ENCODE measurements at places on chromosomes 6 and 20. TPM values are rescaled to one million over a fixed set of nuclear protein-coding genes. Genes with fewer than 3 reads are reported as not detected.

GRCh38 chr20:3901028-3901705 lies 12.0 kb downstream of the PANK2 start:
- no peak for DNase-seq

GRCh38 chr6:113634352-113635163 lies 222.6 kb upstream of the MARCKS start:
- no peak for DNase-seq

DNA sequence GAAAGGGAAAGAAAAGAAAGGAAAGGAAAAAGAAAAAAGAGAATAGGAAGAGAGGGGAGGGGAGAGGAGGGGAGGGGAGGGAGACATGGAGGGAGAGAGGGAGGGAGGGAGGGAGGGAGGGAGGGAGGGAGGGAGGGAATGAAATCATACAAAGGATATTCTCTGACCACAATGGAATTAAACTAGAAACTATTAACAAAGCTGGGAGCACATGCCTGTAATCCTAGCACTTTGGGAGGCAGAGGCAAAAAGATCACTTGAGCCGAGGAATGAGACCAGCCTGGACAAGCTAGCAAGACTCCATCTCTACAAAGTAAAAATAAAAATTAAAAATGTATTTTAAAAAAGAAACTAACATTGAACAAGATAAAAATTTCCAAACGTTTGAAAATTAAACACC lies 62.8 kb downstream of the ILRUN start:
- no peak for DNase-seq

GRCh38 chr20:62952373-62952967 lies at the start of gene SLC17A9:
TSS of gene SLC17A9 (plus strand) at chr20:62952709. CDS start at chr20:62952831, 122 bp downstream.
- no peak for DNase-seq

DNA sequence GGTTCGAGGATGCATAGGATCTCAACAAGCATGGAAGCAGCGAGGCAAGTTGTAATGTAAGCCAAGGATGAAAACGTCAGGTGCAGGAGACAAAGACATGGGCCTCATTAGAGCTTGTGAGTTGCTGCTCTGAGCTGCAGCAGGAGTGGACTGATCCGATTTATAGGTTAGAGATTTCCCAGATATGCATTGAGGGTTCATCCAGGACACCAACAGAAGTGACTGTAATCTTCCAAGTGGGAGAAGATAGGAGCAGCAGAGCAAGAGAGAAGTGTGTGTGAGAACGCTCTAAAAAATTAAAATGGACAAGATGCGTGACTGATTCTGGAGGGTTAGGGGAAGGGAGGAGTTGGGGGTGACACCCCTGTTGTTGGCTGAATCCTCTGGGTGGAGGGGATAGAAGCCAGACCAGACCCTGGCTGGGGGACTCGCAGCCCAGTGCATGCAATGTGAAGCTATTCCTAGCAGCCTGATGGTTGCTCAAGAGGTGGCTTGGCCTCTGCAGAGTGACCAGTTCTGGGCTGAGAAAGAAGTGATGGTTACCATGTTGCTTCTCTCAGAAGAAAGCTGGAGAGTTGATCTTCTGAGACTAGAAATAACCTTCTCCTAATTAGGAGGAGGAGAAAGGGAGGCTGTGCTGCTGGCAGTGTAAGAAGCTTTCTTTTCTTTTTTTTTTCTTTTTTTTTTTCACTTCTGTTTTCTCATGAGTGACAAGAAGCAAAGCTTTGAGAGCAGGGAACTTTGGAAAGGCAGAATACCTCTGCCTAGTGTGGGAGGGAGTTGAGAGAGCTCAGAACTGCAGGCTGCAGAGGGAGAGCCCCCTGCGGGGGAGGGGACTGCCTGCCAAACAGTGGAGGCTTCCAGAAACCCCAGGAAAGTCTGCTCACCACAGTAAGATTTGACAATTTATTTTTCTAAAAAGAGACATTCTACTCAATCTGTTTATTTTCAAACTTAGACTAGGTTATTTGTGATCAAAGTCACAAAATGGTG lies 116.9 kb downstream of the SLX4IP start:
- DNase-seq, result no peak

The FBXL4 gene
- total RNA-seq, result 21.5 TPM

- DNase-seq, result no peak
Measured at GRCh38 chr6:25927178-25927577, 3.3 kb downstream of the SLC17A2 start.

The FITM2 gene
- total RNA-seq, result 13.0 TPM

DNA sequence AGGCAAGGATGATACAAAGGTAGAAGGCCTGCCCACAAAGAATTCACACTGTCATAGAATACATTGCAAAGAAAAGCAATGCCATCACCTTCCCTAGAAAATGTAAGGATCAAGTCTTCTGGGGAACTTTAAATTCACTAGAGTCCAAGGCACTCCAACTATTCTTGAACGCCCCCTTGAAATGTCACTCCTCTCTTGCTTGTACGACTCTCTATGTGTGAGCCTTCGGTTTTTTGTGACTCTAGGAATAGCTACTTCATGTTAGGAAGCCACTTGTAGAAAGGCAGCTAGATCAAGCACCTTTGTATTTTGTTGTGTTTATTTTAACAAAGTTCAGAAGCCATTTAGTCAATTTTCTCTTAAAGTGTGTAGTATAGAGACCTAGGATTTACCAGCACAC lies 159.2 kb upstream of the ARID1B start:
- DNase-seq, result no peak

DNA sequence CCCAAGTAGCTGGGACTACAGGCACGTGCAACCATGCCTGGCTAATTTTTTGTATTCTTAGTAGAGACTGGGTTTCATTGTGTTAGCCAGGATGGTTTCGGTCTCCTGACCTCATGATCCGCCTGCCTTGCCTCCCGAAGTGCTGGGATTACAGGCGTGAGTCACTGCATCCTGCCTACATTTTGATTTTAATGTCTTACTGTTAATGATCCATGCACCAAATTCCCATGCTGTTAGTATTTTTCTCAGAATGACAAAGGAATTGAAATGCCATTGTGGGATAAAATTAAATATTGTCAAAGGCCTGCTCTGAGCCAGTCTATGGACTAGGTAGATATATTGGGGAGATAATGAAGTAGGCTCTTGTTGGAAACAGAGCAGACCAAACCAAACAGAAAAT lies 28.2 kb downstream of the CBFA2T2 start:
- DNase-seq, result no peak

DNA sequence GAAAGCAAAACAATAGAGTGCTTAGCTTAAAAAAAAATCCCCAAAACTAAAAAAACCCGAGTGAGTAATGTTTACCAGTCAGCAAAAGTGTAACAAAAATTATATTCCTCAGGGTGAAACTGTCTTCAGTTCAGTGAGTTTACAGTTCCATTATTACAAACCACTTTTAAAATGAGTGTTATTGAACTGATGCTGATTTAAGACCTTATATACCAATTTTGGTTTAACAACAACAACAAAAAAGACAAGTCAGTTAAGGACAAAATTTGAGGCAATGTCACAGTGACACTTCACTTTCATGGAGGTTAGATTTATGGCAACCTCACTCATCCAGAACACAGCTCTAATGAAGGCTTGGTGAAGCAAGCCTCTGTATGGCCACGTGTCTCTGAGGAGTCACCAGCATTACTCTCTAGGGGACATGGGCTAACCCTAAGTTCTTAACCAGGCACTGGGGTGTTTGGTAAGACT lies 630.8 kb downstream of the PHF3 start:
- DNase-seq, result no peak

The SMLR1 gene
- total RNA-seq, result not detected

- no peak for DNase-seq
Measured at GRCh38 chr6:156150391-156150790, 626.8 kb upstream of the ARID1B start.

The SLC22A2 gene
- total RNA-seq, result not detected

The ZSCAN23 gene
- total RNA-seq, result 2.7 TPM

DNA sequence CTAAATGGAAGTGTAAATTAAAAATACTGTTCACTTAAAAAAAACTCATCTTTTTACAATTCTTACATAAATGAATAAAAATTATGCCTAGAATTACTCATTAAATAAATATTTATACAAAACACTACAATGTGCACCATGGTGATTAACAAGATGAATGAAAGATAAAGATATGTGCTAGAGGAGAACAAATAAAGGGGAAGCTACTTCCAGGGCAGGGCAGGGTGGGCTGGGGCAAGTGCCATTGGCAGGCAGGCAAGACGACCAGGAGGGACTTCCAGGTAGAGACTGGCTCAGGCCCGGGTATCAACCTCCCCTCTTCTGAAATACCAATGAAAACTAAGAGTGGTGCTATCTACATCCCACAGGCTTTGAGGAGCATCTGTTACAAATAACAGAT lies 20.4 kb downstream of the PREP start:
- DNase-seq, result no peak

The HLA-DQA1 gene
- 9.2 TPM for total RNA-seq

The APMAP gene
- total RNA-seq, result 85.3 TPM

GRCh38 chr6:143675946-143676345 lies 1.8 kb upstream of the PHACTR2 start:
- no peak for DNase-seq

The GLP1R gene
- total RNA-seq, result not detected

DNA sequence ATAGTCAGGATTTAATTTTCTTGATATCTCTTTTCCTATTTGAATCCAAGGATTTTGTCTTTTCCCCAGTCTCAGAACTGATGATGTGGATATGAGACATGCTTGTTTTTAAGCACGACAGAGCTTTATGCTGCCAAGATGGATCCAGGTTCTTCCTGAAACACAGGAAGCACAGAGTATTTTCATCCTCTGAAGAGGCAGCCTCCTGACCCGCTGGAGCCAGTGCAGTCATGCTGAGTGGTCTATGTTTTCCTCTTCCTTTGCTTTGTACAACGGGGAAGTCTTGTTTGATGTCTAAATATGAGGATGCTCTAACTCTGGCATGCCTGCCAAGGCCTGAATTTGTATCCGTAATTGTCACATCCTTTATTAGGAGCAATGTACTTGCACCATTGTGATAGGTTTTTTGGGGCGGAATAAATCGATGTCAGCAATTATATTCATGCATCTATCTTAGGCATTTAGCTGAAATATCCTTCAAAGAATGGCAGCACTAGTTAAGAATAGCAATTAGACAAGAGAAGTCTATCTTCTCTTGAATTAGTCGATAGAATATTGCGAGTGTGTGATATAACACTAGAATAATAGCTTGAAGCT lies 407.1 kb upstream of the JAG1 start:
- no peak for DNase-seq

The OR2J1 gene
- not detected for total RNA-seq

- no peak for DNase-seq
Measured at GRCh38 chr6:111852725-111853124, 20.5 kb downstream of the FYN start.

DNA sequence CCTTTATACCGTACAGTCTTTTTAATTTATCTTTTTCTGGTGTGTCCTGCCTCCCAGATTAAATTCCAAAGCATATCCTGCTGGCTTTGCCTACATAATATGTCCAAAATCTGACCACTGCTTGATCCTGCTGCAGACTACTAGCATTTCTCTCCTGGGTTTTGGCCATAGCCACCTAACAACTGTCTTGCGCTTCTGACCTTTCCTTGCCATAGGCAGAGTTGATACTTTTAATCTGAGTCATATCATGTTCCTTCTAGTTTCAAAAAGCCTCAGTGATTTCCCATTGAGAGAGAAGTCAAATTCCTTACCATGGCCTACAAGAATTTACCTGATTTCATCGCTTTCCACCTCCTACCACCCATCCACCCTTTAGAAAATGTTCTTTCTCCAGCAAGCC lies 104.8 kb downstream of the BCKDHB start:
- no peak for DNase-seq

DNA sequence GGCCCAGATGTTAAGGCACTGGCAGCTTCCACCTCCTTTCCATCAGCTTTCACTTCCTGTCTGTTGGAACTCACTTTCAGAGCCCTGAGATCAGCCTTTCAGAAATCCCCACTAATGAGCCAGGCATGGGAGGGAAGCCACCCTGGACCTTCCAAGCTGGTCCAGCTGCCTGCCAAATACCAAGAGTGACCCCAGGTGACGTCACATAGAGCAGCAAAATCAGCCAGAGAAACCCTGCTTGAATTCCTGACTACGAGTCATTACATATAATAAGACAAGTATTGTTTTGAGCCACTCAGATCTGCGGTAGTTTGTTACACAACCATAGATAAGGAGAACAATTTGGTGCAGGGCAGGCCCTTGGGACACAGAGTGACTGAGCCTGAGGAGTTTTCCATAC lies 556.0 kb upstream of the JAG1 start:
- no peak for DNase-seq

The SLC22A1 gene
- total RNA-seq, result 0.75 TPM

DNA sequence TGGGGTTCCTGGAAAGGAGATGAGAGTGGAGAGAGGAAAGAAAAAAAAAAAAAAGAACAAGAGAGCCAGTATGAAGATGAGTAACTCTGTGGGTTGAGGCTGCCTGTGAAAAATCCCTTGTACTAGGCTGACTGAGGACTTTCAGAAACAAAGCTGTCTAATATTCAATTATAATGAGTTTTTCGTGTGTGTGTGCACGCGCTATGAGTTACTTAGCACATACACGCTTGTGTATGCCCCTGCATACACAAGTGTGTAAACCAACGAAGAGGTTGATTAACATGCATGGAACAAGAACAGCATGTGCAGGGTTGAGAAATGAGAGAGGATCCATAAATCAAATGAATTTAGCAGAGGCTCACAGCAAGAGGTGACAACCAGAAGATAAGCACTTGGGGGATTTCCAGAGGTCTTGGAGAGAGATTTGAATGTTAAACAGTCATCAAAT lies 4.8 kb upstream of the RBPJL start:
- no peak for DNase-seq

DNA sequence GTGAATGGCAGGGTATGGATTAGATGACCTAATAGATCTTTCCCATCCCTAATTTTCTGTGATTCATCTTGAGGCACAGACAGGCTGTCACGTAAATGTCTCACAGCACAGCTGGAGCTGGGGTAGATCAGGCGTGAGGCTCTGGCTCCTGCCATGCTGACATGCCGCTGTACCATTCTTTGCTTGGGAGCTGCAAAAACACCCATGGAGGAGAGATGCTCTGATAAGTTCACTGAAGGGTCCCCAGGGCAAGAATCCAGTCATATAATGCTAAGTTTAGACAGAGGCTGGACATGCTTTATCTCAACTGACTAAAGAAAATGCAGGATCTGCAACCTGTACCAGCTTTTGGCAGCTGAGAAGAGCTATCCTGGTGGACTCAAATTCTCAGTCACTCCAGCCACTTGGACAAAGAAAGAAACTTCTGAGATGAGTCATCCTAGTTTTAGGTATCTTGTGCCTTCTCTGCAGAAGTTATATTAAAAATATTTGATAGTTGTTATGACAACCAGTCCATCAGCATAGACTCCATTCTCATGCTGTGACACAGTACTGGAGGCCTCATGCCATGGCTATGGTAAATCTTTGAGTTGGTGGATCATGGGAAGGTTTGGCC lies 185.1 kb upstream of the RAB32 start:
- DNase-seq, result no peak

DNA sequence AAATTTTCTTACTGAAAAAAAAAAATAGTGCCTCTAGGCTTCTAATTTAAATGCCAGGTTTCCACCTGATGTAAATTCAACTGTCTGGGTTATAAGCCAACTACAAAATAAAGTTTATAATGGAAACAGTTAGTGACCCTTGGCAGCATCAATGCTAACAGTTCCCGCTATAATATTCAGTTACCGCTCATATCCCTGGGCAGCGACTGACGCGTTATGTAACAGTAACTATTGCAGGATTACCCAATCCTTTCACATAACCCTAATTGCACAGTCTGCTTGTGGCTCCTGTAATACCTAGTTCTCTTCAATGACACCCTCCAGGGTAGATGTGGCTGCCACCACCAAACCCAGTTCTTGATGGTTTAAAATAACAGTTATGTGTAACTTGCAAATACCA lies 208.6 kb downstream of the MOXD1 start:
- DNase-seq, result no peak

GRCh38 chr6:120960761-120961160 lies 373.5 kb downstream of the TBC1D32 start:
- DNase-seq, result no peak

Data from omental fat pad (tissue), 4 donors.